ENCODE measurements at places on chromosomes 3 and 15. TPM values are rescaled to one million over a fixed set of nuclear protein-coding genes. Genes with fewer than 3 reads are reported as not detected.

The LEKR1 gene
- total RNA-seq = 0.26 TPM

The UBE2E1 gene
- total RNA-seq = 158 TPM

The COPG1 gene
- total RNA-seq = 139 TPM

The COL7A1 gene
- total RNA-seq = 19.6 TPM

The LNP1 gene
- 12.9 TPM for total RNA-seq

The NTRK3 gene
- total RNA-seq = 23.9 TPM

The GASK1A gene
- total RNA-seq = 57.1 TPM

The TF gene
- total RNA-seq = not detected

The MAP6D1 gene
- 1.0 TPM for total RNA-seq

The KY gene
- total RNA-seq = not detected

The C3orf80 gene
- total RNA-seq = 1.2 TPM

The PPP1R14D gene
- not detected for total RNA-seq

The CDC25A gene
- total RNA-seq = not detected

The FBXL22 gene
- 44.1 TPM for total RNA-seq

The STRA6 gene
- 0.26 TPM for total RNA-seq

The FOXB1 gene
- total RNA-seq = not detected

The GATA2 gene
- 171 TPM for total RNA-seq

The IGDCC3 gene
- not detected for total RNA-seq

The CILP gene
- total RNA-seq = 15.8 TPM

The TRH gene
- total RNA-seq = not detected

The ELL3 gene
- 0.59 TPM for total RNA-seq

The SNX33 gene
- total RNA-seq = 8.7 TPM

The IQCF5 gene
- total RNA-seq = not detected

The C3orf49 gene
- total RNA-seq = not detected

The NMB gene
- 9.7 TPM for total RNA-seq

The ZDHHC3 gene
- 29.7 TPM for total RNA-seq

The CCK gene
- not detected for total RNA-seq

The DAG1 gene
- 50.0 TPM for total RNA-seq

The SLC22A14 gene
- 0.28 TPM for total RNA-seq

The SLC24A5 gene
- not detected for total RNA-seq

The MCF2L2 gene
- total RNA-seq = 1.8 TPM

The SLCO3A1 gene
- total RNA-seq = 12.6 TPM

The UBP1 gene
- total RNA-seq = 35.1 TPM

The CCDC39 gene
- total RNA-seq = not detected

The SEMA3F gene
- 10.5 TPM for total RNA-seq

The MYL3 gene
- 9.6 TPM for total RNA-seq

All from uterus (tissue), 4 donors.